HCT116 (cell line): ENCODE measurements at places on chromosomes 1 and 21. TPM values are rescaled to one million over a fixed set of nuclear protein-coding genes. Genes with fewer than 3 reads are reported as not detected.

- H3K36me3 ChIP-seq, result no peaks in the 10 kb centered on the region
- no peak overlapping the region for H3K27ac ChIP-seq
- DNase-seq, result no peak
- H3K4me3 ChIP-seq, result no peak overlapping the region
- H3K27me3 ChIP-seq, result no peaks in the 10 kb centered on the region
Measured at GRCh38 chr21:39535646-39536437, 76.9 kb upstream of the B3GALT5 start.

The CELF3 gene
- not detected for total RNA-seq

- peaks cover 72% of the 10 kb centered on the region for H3K4me1 ChIP-seq
- no peak for DNase-seq
- H3K36me3 ChIP-seq, result peaks cover 13% of the 10 kb centered on the region
- peak overlapping the region; percentile 93 for H3K27ac ChIP-seq
Measured at GRCh38 chr1:172898866-172899265, 151.9 kb downstream of the TNFSF18 start.

- H3K4me1 ChIP-seq, result peaks cover 12% of the 10 kb centered on the region
- no peak for DNase-seq
- no peaks in the 10 kb centered on the region for H3K27me3 ChIP-seq
- H3K27ac ChIP-seq, result no peak overlapping the region
- H3K36me3 ChIP-seq, result no peaks in the 10 kb centered on the region
- H3K4me3 ChIP-seq, result no peak overlapping the region
Measured at GRCh38 chr1:54559771-54560231, 11.8 kb downstream of the ACOT11 start.

DNA sequence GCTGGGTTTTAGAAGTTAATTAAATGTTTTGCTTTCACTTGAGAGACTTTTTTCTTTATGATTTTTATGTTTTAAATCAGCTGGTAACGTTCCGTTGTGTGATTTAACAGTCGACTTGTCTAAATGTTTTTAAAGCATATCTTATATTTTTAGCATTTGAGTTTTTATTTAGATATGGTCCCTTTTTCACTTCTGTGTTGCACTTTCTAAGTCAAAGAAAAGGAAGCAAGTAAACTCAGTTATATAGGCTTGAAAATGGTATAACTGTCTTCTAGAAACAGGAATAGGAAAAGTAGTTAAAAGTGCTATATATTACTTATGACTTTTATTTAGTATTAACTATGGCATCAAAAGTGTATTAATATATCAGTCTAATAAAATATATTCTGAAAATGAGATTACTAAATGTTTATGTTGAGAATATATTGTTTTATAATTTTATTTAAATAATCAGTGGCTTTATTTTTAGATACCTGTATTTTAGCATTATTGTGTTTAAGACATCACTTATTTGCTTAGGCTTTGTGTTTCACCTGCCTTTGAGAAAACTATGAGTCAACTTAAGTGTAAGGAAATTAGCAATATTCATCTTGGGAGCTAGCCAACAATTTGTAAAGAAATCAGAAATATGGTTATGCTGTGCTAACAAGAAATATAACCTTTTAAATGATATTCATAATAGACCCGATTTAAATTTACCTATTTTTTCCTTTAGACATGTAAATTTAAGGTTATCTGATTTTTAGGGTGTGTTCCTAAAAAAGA, 60.5 kb downstream of the RABGAP1L start:
- H3K36me3 ChIP-seq, result peaks cover 5% of the 10 kb centered on the region; the same call in 1 of the 2 replicates
- H3K4me3 ChIP-seq, result no peak overlapping the region
- DNase-seq, result no peak
- H3K27me3 ChIP-seq, result no peaks in the 10 kb centered on the region
- no peak overlapping the region for H3K27ac ChIP-seq

- DNase-seq, result no peak
- no peaks in the 10 kb centered on the region for H3K36me3 ChIP-seq
- H3K27me3 ChIP-seq, result no peaks in the 10 kb centered on the region
- no peak overlapping the region for H3K4me3 ChIP-seq
- H3K27ac ChIP-seq, result no peak overlapping the region
- no peaks in the 10 kb centered on the region for H3K4me1 ChIP-seq
Measured at GRCh38 chr1:7427605-7428300, 343.3 kb upstream of the VAMP3 start.

The RHCE gene
- 0.64 TPM for total RNA-seq

GRCh38 chr1:28134651-28135207, 41.8 kb downstream of the PTAFR start:
- no peak overlapping the region for H3K4me3 ChIP-seq
- DNase-seq, result no peak

GRCh38 chr1:96634883-96635282, 86.7 kb upstream of the PTBP2 start:
- no peaks in the 10 kb centered on the region for H3K27me3 ChIP-seq
- no peak overlapping the region for H3K27ac ChIP-seq
- no peaks in the 10 kb centered on the region for H3K36me3 ChIP-seq
- H3K4me1 ChIP-seq, result no peaks in the 10 kb centered on the region

The C4BPB gene
- total RNA-seq, result not detected

GRCh38 chr21:45970674-45971615, 10.6 kb upstream of the COL6A1 start:
- peak overlapping the region; percentile 7; the same call in 1 of the 2 replicates for H3K27ac ChIP-seq
- peaks cover 31% of the 10 kb centered on the region for H3K4me1 ChIP-seq
- H3K4me3 ChIP-seq, result no peak overlapping the region
- H3K27me3 ChIP-seq, result no peaks in the 10 kb centered on the region

DNA sequence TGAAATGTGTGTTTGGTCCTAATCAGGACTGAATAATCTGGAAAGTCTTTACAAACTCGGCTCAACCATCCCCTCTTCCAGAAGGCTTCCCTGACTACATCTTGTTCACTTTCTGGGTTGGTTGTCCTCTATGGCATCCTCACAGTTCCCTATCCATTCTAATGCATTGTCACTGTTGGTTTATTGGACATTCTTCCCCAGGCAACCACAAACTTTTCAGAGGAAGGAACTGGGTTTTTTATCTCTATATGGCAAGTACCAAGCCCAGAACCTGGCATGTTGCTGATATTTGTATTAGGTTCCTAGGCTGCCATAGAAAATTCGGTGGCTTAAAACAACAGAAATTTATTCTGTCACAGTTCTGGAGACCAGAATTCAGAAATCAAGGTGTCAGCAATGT, 363.5 kb upstream of the ST6GALNAC5 start:
- no peaks in the 10 kb centered on the region for H3K4me1 ChIP-seq
- no peaks in the 10 kb centered on the region for H3K27me3 ChIP-seq
- H3K4me3 ChIP-seq, result no peak overlapping the region
- no peaks in the 10 kb centered on the region for H3K36me3 ChIP-seq

DNA sequence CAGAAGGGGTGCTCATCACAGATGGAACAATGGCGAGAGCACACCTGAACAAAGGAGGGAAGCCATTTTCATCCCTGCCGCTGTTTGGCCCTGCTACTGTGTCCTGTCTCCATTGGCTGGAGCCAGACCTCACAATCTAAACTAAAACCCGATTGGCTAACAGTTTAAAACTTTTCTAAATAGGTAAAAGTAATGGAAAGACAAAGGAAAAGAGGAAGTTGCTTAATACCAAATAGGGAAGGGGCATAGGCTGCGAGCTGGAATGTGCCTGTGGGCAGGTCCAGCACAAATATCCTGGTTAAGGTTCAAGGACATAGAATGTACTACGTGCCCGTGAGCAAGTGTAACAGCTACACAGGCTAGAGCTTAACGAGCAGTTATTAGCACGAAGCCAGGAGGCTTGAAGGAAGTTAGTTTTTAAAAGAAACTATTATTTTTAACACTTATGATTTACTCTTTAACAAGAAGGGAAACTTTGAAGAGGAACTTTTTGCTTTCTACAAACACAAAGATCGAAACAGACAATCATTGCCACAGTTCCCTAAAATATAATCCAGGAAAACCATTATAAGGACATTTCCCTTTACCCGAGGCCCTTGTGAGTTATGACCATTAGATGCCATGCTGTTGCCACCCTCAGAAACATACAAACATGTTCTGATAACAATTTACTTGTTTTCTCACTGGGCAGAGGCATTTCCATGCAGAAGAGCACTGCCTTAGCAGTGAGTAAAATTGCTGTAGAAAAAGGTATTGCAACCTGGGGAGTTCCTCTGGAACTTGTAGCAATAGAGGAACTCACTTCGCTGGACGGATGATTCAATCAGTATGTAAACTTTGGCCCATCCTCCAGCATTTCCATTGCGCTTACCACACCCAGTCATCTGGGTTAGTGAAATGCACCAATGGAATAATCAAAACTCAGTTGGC, 4.8 kb upstream of the PTTG1IP start:
- no peak overlapping the region for H3K4me3 ChIP-seq
- no peaks in the 10 kb centered on the region for H3K36me3 ChIP-seq
- no peaks in the 10 kb centered on the region for H3K27me3 ChIP-seq
- H3K4me1 ChIP-seq, result no peaks in the 10 kb centered on the region; the same call in 1 of the 2 replicates
- DNase-seq, result no peak

- no peak for DNase-seq
- no peak overlapping the region for H3K27ac ChIP-seq
- H3K4me3 ChIP-seq, result no peak overlapping the region
- no peaks in the 10 kb centered on the region for H3K36me3 ChIP-seq
- no peaks in the 10 kb centered on the region for H3K27me3 ChIP-seq
Measured at GRCh38 chr1:228794810-228795209, 59.5 kb downstream of the RHOU start.

- H3K27ac ChIP-seq, result no peak overlapping the region
- H3K4me3 ChIP-seq, result no peak overlapping the region
- H3K27me3 ChIP-seq, result no peaks in the 10 kb centered on the region
- DNase-seq, result no peak
- H3K4me1 ChIP-seq, result no peaks in the 10 kb centered on the region; the same call in 1 of the 2 replicates
Measured at GRCh38 chr21:44019568-44019958, 7.5 kb downstream of the TRAPPC10 start.

GRCh38 chr1:245226203-245226499, 71.4 kb downstream of the KIF26B start:
- H3K27me3 ChIP-seq, result no peaks in the 10 kb centered on the region
- H3K4me3 ChIP-seq, result no peak overlapping the region
- H3K27ac ChIP-seq, result no peak overlapping the region
- DNase-seq, result no peak
- H3K4me1 ChIP-seq, result no peaks in the 10 kb centered on the region

DNA sequence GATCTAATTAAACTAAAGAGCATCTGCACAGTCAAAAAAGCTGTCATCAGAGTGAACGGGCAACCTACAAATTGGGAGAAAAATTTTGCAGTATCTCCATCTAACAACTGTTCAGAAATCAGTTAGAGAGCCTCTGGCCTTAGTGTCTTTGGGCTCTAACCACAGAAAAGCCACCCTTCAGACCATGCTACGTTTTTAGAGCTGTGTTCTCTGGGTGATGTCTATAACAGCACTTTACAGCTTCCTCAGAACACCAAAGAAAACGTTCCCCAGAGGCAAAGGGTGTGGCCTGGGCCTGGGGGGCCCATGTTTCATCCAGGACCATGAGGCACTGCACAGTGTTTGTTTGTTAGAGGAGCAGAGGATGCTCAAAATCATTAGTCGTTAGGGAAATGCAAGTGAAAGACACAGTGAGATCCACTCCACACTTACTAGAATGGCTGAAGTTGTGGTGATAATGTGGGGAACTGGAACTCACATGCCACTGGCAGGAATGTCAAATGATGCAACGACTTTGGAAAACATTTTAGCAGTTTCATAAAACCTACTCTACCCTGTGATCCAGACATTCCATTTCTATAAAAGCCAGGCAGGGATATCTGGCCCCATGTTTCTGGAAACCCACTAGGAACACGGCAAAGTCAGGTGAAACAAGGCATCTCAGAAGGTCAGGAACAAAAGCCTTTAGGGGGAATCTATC, 250.4 kb upstream of the HOOK1 start:
- H3K27ac ChIP-seq, result no peak overlapping the region
- H3K36me3 ChIP-seq, result no peaks in the 10 kb centered on the region
- no peak overlapping the region for H3K4me3 ChIP-seq
- DNase-seq, result no peak
- H3K27me3 ChIP-seq, result no peaks in the 10 kb centered on the region

The RHOU gene
- total RNA-seq, result 4.0 TPM

The ZBTB8B gene
- 0.25 TPM for total RNA-seq

DNA sequence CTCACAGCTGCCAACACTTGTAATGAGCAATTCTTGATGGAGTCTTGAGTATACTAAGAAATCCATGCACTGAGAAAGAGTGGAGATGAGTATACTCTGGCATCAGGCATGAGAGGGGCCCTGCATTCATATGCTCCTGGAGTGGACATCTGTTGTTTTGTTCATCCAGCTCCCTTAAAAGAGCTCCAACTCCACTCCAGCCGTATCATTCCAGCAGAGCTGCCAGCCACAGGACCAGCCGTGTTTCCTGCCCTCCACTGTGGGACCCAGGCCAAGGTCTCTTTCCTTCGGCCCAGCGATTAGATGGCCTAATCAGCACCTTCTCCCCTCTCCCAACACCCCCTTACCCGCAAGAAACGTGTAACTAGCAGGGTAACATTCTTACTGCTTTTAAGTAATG, 144.5 kb downstream of the OMA1 start:
- H3K4me1 ChIP-seq, result no peaks in the 10 kb centered on the region
- DNase-seq, result no peak
- no peaks in the 10 kb centered on the region for H3K36me3 ChIP-seq
- no peak overlapping the region for H3K4me3 ChIP-seq

GRCh38 chr1:183693521-183693920, 40.4 kb upstream of the APOBEC4 start:
- no peaks in the 10 kb centered on the region for H3K4me1 ChIP-seq
- H3K4me3 ChIP-seq, result no peak overlapping the region
- H3K36me3 ChIP-seq, result no peaks in the 10 kb centered on the region
- no peak for DNase-seq
- H3K27me3 ChIP-seq, result no peaks in the 10 kb centered on the region

GRCh38 chr1:83545066-83545862, 453.7 kb downstream of the TTLL7 start:
- no peak overlapping the region for H3K27ac ChIP-seq
- no peaks in the 10 kb centered on the region for H3K36me3 ChIP-seq
- no peak for DNase-seq
- H3K4me1 ChIP-seq, result no peaks in the 10 kb centered on the region
- no peak overlapping the region for H3K4me3 ChIP-seq

DNA sequence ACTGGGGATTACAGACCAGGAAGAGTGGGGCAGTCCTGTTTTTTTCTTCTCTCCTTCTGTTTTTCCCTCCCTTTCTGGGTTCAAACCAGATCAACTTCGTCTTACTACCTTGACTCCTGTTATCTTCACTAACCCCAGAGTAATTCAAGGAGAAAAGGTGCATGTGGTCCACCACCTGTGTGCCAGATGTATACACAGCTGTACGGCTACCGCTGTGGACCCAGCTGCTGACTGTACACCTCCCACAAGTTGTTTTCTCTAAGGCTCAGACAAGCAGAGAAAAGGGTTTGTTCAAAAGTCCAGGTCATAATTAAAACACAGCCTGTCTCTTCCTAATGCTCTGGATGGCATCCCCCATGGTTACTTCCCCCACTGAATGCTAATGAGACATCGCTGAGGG, 102.1 kb downstream of the LMX1A start:
- no peak overlapping the region for H3K27ac ChIP-seq
- no peak overlapping the region for H3K4me3 ChIP-seq
- no peaks in the 10 kb centered on the region for H3K36me3 ChIP-seq

- peak; percentile 45 for DNase-seq
- H3K27me3 ChIP-seq, result no peaks in the 10 kb centered on the region
- no peak overlapping the region for H3K4me3 ChIP-seq
Measured at GRCh38 chr21:39125752-39126485, 57.3 kb downstream of the PSMG1 start.
